Stimulated activated CD4-positive, alpha-beta T cell treated with anti-CD3 and anti-CD28 coated beads, Interleukin-15, amount 100 ng/mL, for 1 hour (primary cell): ENCODE measurements at places on chromosomes 4 and X.
A peak's percentile ranks its signal among the peaks of the same experiment; 100 is the strongest.

DNA sequence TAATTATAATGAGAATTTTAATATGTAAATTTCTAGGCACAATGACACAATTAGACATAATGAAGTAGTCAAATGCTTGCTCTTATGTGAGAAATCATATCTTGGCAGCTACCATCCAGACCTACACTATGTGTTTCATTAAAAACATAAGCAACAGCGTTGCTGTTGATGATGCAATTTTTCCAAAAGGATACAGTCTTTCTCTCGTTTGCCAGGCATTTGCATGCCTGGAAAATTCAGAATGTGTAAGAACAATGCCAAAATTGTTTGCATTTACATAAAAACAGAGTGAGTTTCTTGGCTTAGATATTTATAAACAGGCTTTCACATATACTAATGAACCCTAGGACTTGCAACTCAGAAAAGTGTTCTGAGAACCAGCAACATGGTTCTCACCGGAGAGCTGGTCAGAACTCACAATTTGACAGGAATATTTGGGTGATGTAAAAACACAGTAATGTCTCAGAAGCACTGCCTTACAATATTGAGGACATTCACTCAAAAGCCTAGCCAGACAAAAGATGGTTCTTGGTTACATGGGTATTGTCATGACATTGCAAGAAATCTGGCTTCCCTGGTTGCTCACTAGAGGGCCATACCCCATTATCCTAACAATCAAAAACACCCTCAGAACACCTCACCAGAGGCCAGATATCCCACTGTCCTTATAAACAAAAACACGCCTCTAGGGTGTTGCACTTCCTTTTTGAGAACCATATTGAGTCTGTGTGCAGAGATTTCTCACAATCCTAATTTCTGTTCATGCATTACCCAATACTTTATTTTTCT, 1029.0 kb upstream of the AGA start:
- no peak for DNase-seq

DNA sequence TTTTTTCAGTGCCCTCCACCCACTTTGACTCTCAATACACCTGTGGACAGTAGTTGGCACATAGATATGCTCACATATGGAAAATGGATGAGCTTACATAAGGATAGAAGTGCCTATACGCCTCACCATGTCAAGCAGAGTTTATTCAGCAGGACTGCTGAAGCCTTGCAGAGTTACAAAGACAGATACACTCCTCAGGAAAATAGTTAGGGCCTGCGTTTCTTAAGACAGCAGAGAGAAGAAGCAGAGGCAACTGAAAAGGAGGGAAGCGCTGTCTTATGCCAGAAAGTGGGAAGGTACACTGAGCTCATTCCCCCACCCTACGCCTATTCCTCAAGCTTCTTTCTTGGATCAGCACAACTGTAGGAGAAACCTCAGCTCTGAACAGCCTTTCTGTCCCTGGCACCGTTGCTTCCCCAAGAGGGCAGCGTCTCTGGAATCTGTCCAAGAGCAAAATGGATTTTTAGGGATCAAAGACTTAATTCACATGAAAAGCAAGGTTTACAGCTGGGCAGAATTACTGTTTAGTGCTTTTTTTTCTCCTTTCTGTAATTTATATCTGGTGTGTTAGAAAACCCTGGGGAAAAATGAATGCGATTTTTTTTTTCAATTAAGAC, 37.3 kb upstream of the MBTPS2 start:
- no peak for DNase-seq

- no peak for DNase-seq
These were observed 1920.5 kb upstream of the PCDH7 start for GRCh38 chr4:28799696-28800095.

- DNase-seq: no peak
These were observed 1.7 kb downstream of the FRAS1 start for GRCh38 chr4:78058591-78059523.

- no peak for DNase-seq
These were observed 47.5 kb downstream of the CENPE start for GRCh38 chr4:103150677-103151076.

- no peak for DNase-seq
These were observed 851.9 kb upstream of the FRG1 start for GRCh38 chr4:189088780-189089179.

GRCh38 chr4:48047421-48047844, 30.9 kb downstream of the NIPAL1 start:
- peak; percentile 30 for DNase-seq

DNA sequence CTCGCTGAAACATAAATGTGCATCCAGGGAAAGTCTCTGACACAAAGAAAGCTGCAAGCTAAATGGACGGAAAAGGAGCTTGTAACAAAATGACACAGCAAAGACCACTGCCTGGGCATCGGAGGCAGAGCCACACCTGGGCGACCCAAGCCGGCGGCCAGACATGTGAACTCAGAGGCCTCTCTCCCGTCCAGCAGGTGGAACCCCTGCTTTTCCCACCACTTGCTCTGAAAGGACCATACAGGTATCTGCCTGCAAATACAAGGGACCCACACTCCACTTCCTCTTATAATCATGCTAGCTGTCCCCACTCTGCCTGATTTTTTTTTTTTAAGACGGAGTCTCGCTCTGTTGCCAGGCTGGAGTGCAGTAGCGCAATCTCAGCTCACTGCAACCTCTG, 12.0 kb downstream of the CPLX1 start:
- no peak for DNase-seq

GRCh38 chr4:16765546-16765945, 132.9 kb downstream of the LDB2 start:
- no peak for DNase-seq

DNA sequence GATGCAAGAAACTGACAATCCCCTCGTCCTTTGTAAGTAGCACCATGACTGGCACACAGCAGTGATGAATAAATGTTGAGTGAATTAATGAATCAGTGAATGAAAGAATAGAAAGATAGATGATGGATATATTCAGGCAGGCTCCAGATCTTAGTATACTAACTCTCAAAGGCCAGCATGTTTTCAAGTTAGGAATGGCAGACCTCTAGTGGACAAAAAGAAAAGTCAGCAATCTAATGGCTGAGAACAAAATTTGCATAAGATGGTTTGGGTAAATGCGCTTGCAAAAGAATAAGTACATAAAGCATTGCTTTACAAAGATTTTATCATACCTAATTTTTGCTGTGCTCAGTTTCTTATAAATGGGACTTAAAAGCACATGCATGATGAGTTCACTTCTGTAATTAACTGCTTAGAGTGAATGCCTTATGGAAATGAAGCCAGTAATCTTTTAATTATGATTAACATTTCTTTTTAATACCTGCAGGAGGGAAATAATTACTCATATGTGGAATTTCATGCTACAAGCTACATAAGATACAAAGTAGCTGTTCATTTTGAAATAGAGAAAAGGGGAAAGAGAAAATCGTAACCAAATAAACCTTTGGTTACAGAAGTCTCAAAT, 126.9 kb upstream of the GPRIN3 start:
- DNase-seq: no peak

DNA sequence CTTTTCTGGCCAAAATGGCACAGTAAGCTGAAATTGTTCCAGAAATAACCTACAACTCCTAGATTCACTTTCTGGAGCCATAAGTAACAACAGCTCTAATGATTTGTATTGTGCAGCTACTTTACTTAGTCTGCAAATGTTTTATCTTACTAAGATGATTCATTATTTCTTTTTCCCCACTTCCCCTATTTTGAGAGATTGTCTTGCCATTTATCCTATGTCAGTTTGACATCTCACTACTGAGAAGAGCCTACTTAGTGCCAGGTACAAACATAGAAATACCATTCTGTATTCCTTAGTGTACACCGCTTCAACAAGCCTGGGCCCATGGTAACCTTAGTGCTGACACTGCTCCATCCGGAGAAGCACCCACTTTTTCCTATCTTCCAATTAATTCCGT, 13.8 kb upstream of the STK26 start:
- DNase-seq: no peak

GRCh38 chrX:38561951-38562719, 793 bp downstream of the TSPAN7 start:
- DNase-seq: no peak

DNA sequence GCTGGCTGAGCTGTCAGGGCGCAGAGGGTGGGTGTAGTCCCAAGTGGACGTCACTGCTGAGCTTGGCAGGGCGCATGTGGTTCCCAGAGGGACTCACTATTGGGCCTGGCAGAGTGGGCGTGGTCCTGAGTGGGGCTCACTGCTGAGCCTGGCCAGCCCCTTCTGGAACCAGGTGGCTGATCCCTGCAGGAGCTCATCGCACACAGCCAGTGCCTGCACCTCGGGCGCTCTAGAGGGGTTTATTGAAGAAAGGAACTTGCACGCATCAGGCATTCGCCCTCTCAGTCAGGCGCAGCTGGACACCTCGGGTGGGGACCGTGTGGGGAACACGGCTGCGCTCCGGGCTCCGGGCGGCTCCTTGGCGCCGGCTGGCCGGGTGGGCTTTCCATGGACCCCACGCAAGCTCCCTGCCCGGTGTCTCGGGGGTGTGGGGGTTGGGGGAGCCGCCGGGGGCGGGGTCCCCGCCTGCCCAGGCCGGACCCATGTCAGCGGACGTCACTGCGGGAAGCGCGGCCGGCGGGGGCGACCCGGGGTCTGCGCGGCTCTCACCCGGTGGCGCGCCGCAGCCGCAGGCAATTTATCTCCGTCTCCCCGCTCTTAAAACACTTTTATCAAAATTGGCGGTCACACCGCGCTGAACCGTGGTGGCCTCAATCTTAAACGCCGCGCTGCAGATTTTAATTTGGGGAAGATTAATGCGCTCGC, 65.4 kb upstream of the NKX1-1 start:
- DNase-seq: no peak

DNA sequence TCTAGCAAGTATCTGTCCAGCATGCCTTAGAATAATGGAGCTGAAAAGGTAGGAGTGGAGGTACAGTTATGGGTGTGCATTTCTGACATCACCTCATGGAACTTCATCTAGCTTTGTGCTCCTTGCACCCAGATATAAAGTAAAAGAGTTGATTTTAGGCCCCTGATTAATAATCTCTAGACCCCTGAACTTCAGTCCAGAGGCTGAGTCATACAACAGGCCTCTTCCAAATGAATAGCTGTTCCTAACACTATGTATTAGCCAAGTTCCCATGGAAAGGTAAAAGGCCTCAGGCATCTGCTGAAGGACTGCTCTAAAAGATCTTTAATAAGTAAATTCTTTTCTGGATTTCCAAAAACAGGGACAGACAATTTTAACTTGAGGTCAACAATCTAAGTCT, 16.2 kb downstream of the TBC1D9 start:
- no peak for DNase-seq

DNA sequence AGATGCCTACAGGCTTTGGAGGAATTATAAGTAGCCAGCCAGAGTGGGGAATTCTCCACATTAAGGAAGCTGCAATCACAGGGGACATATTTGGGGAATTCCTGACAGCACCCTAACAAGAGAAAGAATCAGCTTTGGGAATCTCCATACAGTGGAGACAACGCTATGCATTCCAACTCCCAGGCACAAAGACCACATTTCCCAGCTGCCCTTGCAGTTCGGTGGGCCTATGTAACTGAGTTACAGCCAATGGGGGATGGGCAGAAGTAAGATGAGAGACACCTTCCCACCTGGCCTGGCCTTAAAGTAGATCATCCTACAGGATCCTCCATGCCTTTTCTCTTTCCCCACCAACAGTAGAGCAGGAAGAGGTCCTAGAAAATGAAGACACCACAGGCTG, 43.4 kb upstream of the CCKAR start:
- DNase-seq: no peak

DNA sequence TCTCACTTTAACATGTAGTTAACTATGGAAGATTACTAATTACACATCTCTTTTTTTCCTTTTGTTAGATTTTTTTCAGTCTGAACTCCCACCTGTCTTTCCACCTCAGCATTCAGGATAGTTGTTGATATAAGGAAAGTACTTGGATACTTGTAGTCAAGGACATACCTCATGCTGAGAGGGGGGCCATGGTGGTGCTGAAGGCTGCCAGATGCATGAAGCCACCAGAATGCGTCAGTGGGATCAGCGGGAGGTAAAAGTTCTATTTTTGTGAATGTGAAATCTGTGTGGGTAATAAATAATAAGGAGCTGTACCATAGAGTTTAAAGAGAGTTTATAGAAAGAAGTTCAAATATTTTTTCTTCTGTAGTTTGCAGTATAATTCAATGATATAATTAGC, 13.1 kb upstream of the NDST4 start:
- no peak for DNase-seq

- no peak for DNase-seq
These were observed 14.8 kb downstream of the FAM9B start for GRCh38 chrX:9019151-9019550.

- DNase-seq: no peak
These were observed 14.6 kb downstream of the SMIM20 start for GRCh38 chr4:25928379-25929297.

DNA sequence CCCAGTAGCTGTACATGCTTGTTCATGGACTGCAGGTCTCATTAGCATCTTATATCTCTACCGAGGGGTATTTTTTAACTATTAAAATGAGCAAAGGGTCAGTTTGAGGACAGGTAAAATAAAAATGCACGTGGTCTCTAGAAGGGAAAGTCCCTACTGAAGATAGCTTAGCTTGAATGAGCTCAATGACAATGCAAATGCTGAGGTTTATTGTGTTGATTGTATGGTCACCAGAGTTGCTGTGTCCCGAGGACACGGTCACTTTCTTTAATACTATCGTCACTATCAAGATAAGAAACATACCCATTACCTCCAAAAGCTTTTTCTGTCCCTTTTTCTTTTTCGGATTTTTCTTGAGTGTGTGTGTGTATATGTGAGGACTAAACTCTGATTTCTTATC, 250.5 kb upstream of the PRKX start:
- DNase-seq: no peak

DNA sequence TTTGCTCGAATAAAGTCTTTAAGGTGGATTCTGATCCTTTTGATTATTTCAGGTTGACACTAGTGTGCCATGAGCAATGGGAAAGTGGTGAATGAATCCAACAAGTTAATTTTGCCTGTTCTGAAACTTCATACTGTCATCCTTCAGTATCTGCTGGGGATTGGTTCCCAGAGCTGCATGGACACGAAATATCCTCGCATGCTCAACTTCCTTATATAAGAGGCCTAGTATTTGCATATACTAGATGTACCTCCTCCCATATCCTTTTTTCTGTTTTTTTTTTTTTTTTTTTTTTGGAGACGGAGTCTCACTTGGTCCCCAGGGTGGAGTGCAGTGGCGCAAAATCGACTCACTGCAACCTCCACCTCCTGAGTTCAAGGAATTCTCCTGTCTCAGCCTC, 23.0 kb upstream of the PDS5A start:
- no peak for DNase-seq

- no peak for DNase-seq
These were observed 363.9 kb downstream of the GASK1B start for GRCh38 chr4:157808796-157809383.

DNA sequence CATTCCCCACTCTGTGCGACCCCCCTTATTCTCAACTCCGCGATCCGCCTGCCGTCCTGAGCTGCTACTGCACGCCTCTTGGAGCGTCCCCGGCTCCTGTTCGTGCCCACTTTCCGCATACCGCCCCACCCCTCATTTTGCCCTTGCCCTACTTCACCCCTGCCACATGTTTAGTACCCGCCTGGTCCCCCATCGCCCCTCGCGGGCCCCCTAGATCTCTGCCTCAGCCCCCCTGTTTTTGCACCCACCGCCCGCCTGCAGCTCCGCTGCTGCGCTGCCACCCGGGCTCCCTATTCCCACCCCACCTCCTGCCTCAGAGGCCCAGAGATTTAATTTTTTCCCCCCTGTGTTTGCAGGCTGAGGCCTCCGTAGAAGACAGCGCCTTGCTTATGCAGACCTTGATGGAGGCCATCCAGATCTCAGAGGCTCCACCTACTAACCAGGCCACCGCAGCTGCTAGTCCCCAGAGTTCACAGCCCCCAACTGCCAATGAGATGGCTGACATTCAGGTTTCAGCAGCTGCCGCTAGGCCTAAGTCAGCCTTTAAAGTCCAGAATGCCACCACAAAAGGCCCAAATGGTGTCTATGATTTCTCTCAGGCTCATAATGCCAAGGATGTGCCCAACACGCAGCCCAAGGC, 1.4 kb downstream of the MAGED1 start:
- DNase-seq: no peak
